Panc1 (cell line): ENCODE measurements at places on chromosomes 11 and 22. TPM values are rescaled to one million over a fixed set of nuclear protein-coding genes. Genes with fewer than 3 reads are reported as not detected.

DNA sequence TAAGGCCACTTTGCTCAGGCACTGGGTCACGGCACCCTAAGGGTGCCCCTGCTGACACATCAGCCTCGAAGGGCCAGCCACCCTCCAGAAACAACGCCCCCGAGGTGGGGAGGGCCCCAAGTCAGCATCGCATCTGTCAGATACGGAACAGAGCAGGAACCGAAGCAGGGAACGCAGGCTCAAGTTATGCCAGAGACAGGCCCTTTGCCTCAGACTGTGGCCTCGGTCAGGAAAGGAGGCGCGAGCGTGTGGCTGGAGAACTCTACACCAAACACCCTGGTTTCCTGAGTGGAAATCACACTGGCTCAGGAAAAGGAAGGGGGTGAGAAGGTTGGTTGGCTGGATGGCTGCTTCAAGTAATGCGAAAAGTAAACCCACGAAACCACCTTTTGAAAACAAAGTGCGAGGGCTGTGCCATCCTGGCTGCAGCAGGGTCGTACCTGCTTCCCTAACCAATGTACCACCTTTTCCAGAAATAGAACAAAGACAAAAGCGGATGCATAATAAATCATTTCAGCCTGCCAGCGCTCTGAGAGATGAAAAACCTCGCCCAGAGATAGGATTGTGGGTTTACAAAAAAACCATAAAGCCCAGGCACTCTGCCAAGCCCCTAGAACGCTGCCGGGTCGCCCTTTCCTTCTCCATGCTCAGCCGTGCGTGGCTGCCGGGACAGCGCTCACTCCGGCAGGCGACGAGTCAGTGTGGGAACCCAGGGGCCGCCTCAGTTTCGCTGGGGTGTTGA, 38.6 kb downstream of the TRMU start:
- no peak overlapping the region for H3K27ac ChIP-seq
- H3K36me3 ChIP-seq: no peaks in the 10 kb centered on the region
- H3K27me3 ChIP-seq: no peaks in the 10 kb centered on the region
- no peak overlapping the region for H3K4me3 ChIP-seq
- no peaks in the 10 kb centered on the region for H3K4me1 ChIP-seq

DNA sequence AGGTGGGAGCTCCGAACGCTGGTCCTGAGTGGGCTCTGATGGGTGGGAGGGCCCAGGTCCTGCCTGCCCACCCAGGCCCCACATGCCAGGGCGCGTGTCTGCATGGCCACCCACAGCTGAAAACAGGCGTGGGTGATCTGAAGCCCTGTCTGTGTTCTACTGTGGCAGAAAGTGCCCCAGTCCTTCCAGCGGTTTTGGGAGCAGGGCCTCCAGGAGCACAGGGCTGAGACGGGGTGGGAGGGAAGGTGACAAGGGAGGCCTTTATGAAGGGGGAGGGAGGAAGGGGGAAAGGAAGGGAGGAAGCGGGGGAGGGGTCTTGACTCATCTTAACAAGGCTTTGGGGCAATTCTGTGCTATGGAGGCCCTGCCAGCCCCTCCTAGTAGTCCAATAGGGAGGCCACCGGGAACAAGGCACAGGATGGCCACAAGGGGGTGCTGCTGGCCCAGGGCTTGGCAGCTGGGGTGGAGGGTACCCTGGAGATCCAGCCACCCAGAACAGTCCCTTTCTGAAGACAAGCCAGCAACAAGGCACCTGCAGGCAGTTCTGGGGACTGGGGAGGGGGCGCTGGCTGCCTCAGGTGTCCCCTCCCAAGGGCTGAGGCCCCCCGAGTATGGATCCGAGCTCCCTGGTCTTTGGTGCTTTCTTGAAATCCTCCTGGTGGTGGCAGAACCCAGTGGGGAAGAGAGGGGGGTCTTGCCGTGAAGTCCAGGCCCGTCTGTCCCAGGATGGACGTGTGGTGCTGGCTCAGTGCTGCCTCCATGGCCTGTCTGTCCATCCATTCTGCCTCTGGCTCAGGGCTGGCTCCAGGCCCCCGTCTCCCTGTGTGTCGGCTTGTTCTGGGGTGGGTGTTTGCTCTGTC, 6.3 kb upstream of the FADS3 start:
- no peaks in the 10 kb centered on the region for H3K27me3 ChIP-seq
- DNase-seq: peak; percentile 30
- no peak overlapping the region for H3K4me3 ChIP-seq
- no peaks in the 10 kb centered on the region for H3K36me3 ChIP-seq
- no peak overlapping the region for H3K27ac ChIP-seq
- no peaks in the 10 kb centered on the region for H3K4me1 ChIP-seq

- no peaks in the 10 kb centered on the region for H3K4me1 ChIP-seq
- no peak overlapping the region for H3K4me3 ChIP-seq
- H3K27me3 ChIP-seq: peaks cover 20% of the 10 kb centered on the region; the same call in 1 of the 2 replicates
- H3K27ac ChIP-seq: no peak overlapping the region
- no peak for DNase-seq
These were observed 306.6 kb downstream of the BUD13 start for GRCh38 chr11:116466191-116466590.

DNA sequence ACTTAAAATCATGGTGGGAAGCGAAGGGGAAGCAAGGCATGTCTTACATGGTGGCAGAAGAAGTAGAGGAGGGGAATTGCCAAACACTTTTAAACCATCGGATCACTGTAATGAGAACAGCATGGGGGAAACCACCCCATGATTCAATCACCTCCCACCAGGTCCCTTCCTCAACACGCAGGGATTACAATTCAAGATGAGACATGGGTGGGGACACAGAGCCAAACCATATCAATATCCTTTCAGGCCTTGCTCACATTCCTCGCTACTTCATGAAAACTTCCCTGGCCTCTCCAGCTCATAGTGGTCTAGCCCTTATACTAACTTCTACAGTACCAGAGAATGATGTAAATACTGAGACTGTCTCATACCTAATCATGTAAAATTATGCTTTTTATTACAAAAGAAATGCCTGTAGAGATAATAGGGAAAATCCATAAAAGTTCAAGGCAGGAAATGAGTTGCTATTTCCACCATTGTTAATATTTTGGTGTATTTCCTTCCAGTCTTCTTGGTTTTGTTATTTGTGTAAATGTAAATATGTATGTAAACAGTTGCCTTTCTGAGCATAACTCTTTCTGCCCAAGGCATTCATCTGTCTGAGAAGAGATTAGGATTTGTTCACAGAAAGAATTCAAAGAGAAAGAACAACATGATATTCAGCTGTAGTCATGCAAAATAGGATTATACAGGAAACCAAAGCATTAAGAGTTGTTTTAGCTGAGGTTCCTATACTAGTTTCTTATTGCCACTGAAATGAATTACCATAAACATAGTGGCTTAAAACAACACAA, 104.3 kb upstream of the LDLRAD3 start:
- H3K4me1 ChIP-seq: no peaks in the 10 kb centered on the region
- no peak overlapping the region for H3K27ac ChIP-seq
- H3K27me3 ChIP-seq: no peaks in the 10 kb centered on the region
- DNase-seq: no peak

DNA sequence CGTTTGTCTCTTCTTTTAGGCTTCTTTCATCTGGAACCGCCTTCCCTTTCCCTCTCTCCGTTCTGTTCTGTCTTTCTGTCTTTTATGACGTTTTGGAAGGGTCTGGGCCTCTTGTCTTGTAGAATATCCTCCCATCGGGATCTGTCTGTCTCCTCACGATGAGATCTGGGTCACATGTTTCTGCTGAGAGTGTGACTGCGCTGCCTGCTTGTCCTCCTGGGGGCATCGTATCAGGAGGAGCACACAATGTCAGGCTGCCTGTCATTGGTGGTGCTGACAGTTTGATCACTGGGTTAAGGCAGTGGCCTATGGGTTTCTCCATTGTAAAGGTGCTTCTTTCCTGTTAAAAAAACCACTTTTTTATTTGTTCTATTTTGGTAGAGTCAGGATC, 60.4 kb upstream of the PARVG start:
- H3K4me1 ChIP-seq: no peaks in the 10 kb centered on the region
- H3K36me3 ChIP-seq: no peaks in the 10 kb centered on the region
- no peaks in the 10 kb centered on the region for H3K27me3 ChIP-seq

- H3K36me3 ChIP-seq: no peaks in the 10 kb centered on the region
- H3K4me1 ChIP-seq: peaks cover 50% of the 10 kb centered on the region
- DNase-seq: no peak
- no peaks in the 10 kb centered on the region for H3K27me3 ChIP-seq
- H3K27ac ChIP-seq: peak overlapping the region; percentile 54
- H3K4me3 ChIP-seq: no peak overlapping the region
These were observed 18.1 kb upstream of the GNB1L start for GRCh38 chr22:19872779-19873137.

GRCh38 chr11:114774599-114775361, 96.5 kb downstream of the NXPE2 start:
- H3K36me3 ChIP-seq: no peaks in the 10 kb centered on the region
- no peak overlapping the region for H3K27ac ChIP-seq
- DNase-seq: no peak
- H3K27me3 ChIP-seq: no peaks in the 10 kb centered on the region

GRCh38 chr11:78140392-78141077, 1.1 kb upstream of the ALG8 start:
- no peaks in the 10 kb centered on the region for H3K36me3 ChIP-seq
- no peaks in the 10 kb centered on the region for H3K27me3 ChIP-seq
- peak overlapping the region; percentile 88 for H3K27ac ChIP-seq
- peaks cover 2% of the 10 kb centered on the region; the same call in 1 of the 2 replicates for H3K4me1 ChIP-seq

DNA sequence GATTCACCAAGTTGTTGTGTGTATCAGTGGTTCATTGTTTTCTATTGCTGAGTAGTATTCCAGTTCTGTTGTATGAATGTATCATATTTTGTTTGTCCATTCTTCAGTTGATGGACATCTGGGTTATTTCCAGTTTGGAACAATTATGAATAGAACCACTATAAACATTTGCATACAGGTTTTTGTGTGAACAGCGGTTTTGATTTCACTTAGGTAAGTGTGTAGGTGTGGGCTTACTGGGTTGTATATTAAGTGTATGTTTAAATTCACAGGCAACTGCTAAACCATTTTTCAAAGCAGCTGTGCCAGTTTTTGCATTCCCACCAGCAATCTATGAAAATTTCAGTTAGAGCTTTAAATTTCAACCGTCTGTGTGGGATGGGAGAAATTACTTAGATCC, 217.8 kb downstream of the NELL1 start:
- DNase-seq: no peak
- no peaks in the 10 kb centered on the region for H3K4me1 ChIP-seq
- H3K27ac ChIP-seq: no peak overlapping the region
- H3K36me3 ChIP-seq: no peaks in the 10 kb centered on the region
- no peaks in the 10 kb centered on the region; the same call in 1 of the 2 replicates for H3K27me3 ChIP-seq

DNA sequence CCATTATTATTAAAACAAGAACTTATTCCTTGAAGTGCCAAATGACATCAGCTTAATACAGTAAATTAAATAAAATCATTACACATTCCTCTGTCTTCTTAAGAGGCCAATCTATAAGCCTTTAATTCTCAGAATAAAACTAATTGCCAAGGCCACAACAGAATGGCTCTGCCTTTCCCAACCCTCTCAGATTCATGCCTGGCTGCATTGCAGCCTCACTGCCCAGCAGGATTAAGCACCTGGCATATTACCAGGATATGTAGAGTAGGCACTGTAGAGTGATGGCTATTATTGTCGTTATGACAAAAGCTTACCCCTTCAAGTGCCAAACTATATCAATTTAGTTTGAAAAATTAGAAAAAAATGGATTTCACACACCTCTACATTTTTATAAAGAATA, 9.4 kb upstream of the CALCA start:
- H3K4me1 ChIP-seq: no peaks in the 10 kb centered on the region
- no peak for DNase-seq
- H3K36me3 ChIP-seq: no peaks in the 10 kb centered on the region
- no peak overlapping the region for H3K4me3 ChIP-seq

GRCh38 chr11:81104051-81104450, 1629.6 kb downstream of the FAM181B start:
- no peaks in the 10 kb centered on the region for H3K4me1 ChIP-seq
- H3K27ac ChIP-seq: no peak overlapping the region
- DNase-seq: no peak
- H3K4me3 ChIP-seq: no peak overlapping the region

- no peaks in the 10 kb centered on the region for H3K4me1 ChIP-seq
- no peak overlapping the region for H3K4me3 ChIP-seq
- no peaks in the 10 kb centered on the region for H3K27me3 ChIP-seq
- H3K27ac ChIP-seq: no peak overlapping the region
These were observed 8.0 kb downstream of the SF3B2 start for GRCh38 chr11:66059966-66060680.

DNA sequence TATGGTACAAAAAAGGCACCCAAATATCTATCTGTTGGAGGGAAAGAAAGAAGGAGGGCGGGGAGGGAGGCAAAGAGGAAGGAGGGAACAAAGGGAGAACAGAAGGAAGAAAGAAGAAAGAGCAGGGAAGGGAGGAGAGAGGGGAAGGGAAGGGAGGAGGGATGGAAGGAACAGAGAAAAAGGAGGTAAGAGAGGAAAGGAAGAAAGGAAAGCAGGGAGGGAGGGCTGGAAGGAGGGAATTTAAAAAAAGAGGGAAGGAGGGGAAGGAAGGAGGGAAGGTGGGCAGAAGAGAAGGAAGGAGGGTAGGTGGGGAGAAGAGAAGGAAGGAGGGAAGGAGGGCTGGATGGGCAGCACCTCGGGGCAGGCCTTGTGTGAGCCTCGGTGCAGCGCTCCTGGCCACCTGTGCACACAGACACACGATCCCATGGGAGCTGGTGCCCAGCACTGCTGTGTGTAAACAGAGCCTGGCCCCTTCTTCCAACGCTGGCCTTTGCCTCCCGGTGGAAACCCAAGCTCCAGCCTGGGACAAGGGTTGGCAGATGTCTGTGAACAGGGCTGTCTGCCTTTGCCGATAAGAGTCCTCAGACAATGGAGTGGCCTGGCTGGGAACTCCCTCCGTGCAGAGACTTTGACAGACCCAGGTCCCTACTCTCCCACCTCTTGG, 23.2 kb downstream of the SMIM38 start:
- DNase-seq: no peak
- no peaks in the 10 kb centered on the region for H3K36me3 ChIP-seq
- no peak overlapping the region for H3K27ac ChIP-seq
- no peak overlapping the region for H3K4me3 ChIP-seq

- peak; percentile 63 for DNase-seq
- H3K36me3 ChIP-seq: peaks cover 59% of the 10 kb centered on the region
- no peak overlapping the region for H3K27ac ChIP-seq
- H3K4me3 ChIP-seq: no peak overlapping the region
These were observed 16.2 kb downstream of the API5 start for GRCh38 chr11:43327987-43328386.

- H3K4me1 ChIP-seq: no peaks in the 10 kb centered on the region; the same call in 1 of the 2 replicates
- H3K36me3 ChIP-seq: no peaks in the 10 kb centered on the region
- H3K4me3 ChIP-seq: no peak within 1 kb of the TSS
- DNase-seq: no peak
- no peak within 1 kb of the TSS for H3K27ac ChIP-seq
These were observed at the start of gene NTM for GRCh38 chr11:131370090-131370751. Gene NTM, plus strand, starts transcription at chr11:131370615.

DNA sequence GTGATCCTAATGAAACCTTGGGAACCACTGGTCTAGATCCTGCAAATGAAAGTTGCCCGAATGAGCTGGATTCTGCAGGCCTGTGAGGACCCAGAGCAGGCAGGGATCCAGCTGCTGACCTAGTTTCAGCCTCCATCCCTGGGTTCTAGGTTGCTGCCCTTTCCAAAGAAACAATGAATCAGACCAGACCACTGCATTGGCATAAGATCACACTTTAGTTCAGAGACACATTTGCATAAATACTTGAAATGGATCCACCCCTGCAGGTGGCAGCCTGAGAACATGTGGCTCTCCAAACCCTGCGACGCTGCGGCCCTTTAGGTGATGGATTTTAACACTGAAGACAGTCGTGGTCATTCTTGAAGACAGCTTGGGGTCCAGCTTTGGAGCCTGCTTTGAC, 23.7 kb downstream of the ADAMTS8 start:
- H3K4me1 ChIP-seq: peaks cover 8% of the 10 kb centered on the region; the same call in 1 of the 2 replicates
- no peak overlapping the region for H3K4me3 ChIP-seq
- H3K27me3 ChIP-seq: 0 out of 2 replicates have a peak, but pooled peaks cover 2% of the 10 kb centered on the region
- no peak overlapping the region for H3K27ac ChIP-seq
- DNase-seq: no peak

The ACTN3 gene
- 0.13 TPM for total RNA-seq

The KIF18A gene
- total RNA-seq: 20.8 TPM

The ATL3 gene
- total RNA-seq: 79.0 TPM

The MRGPRE gene
- total RNA-seq: 0.13 TPM

The CRYBB2 gene
- total RNA-seq: 0.39 TPM

The TST gene
- total RNA-seq: 15.9 TPM

The HIC2 gene
- 7.3 TPM for total RNA-seq
